ENCODE measurements at places on chromosomes 13 and 19. TPM values are rescaled to one million over a fixed set of nuclear protein-coding genes. Genes with fewer than 3 reads are reported as not detected.

DNA sequence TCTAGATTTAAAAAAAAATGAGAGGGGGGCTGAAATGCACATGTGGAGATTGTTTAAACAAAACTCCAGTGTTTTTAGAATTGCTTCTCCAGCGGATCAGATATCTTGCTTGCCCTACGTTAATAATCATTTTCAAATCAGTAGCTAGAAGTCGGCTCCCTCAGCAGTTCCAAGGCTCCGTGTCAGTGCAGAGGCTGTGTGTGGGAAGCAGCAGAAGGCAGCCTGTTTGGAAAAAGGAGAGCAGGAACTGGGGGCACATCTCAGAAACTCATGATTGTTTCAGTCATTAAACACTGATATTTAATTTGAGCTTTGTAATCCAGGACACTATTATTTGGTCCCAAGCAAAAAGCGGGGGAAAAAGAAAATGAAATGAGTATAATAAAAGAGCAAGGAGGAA, 50.9 kb downstream of the SOX21 start:
- H3K36me3 ChIP-seq = no peaks in the 10 kb centered on the region
- DNase-seq = no peak
- no peak overlapping the region for H3K4me3 ChIP-seq
- no peak overlapping the region for H3K27ac ChIP-seq
- no peaks in the 10 kb centered on the region for H3K4me1 ChIP-seq
- H3K27me3 ChIP-seq = peaks cover 51% of the 10 kb centered on the region

- H3K4me3 ChIP-seq = no peak overlapping the region
- no peaks in the 10 kb centered on the region for H3K27me3 ChIP-seq
- H3K36me3 ChIP-seq = peaks cover 7% of the 10 kb centered on the region
- no peak overlapping the region for H3K27ac ChIP-seq
Observed at GRCh38 chr13:39552246-39552645, 50.7 kb downstream of the LHFPL6 start.

GRCh38 chr19:19588546-19588945, 29.9 kb downstream of the PBX4 start:
- H3K36me3 ChIP-seq = no peaks in the 10 kb centered on the region
- H3K4me3 ChIP-seq = no peak overlapping the region
- H3K27me3 ChIP-seq = no peaks in the 10 kb centered on the region
- peaks cover 7% of the 10 kb centered on the region for H3K4me1 ChIP-seq

DNA sequence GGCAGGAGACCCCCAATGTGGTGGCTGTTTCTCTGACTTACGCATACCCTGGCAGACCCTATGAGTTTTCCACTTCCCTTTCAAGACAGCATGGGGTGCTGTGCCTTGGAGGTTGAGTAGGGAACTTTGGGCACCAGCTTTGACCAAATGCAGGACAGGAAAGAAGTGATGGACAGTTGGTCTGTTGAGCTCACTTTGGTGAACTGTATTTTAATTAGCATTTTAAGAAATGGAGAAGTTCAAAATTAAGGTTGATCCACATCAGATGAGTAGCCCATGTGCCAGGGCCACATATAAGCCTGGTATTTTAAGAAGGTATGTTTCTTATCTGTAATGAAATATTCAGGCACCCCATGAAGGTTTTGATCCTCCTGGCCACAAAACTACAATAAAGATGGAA, 46.1 kb upstream of the RAP2A start:
- peak overlapping the region; percentile 31 for H3K27ac ChIP-seq
- peaks cover 43% of the 10 kb centered on the region for H3K4me1 ChIP-seq
- no peaks in the 10 kb centered on the region for H3K27me3 ChIP-seq
- H3K36me3 ChIP-seq = peaks cover 21% of the 10 kb centered on the region
- no peak for DNase-seq

DNA sequence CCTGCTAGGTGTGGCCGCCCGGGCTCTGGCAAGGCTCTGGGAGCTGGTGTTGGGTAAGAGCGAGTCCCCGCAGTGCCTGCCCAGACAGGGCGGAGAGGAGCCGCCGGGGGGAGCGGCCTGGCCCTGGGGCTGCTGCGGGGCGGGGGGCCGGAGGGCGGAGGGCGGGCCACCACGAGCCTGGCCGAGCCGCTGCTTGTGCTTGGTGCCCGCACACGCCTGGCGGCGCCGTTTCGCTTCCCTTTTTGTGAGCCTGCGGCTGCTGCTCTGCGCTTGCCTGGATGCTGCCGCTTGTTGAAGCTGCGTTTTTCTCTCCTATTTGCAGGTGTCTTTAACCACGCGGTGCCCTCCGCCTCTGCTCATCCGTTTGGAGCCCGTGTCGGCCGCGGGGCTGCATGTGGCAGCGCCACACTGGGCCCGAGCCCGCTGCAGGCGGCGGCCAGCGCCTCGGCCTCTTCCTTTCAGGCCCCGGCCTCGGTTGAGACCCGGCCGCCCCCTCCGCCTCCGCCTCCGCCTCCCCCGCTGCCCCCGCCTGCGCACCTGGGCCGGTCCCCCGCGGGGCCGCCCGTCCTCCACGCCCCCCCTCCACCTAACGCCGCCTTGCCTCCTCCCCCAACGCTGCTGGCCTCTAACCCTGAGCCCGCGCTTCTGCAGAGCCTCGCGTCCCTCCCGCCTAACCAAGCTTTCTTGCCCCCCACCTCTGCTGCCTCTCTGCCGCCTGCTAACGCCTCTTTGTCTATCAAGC, 8.5 kb downstream of the PLEKHJ1 start:
- peaks cover 13% of the 10 kb centered on the region for H3K4me1 ChIP-seq
- H3K27ac ChIP-seq = no peak overlapping the region
- DNase-seq = no peak
- peaks cover 77% of the 10 kb centered on the region for H3K36me3 ChIP-seq

DNA sequence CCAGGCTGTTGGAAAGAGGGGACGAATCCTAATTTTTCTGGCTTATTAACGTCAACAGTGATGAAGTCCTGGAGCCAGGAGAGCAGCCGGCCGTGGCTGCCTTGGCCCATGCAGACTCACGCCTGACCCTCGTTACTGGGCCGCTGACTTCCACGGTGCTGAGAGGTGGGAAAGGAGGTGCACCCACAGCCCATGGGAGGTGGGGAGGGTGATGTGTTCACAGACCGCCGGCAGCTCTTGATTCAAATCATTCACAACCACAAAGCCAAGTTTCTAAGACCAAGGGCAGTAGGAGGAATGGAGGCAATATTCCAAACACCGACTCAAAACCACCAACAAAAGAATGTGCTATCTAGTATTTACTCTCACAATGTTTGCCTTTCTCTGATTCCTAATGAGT, 24.3 kb downstream of the COL4A2 start:
- H3K4me1 ChIP-seq = peaks cover 98% of the 10 kb centered on the region
- H3K36me3 ChIP-seq = peaks cover 4% of the 10 kb centered on the region
- DNase-seq = no peak
- no peak overlapping the region for H3K4me3 ChIP-seq
- no peak overlapping the region for H3K27ac ChIP-seq

DNA sequence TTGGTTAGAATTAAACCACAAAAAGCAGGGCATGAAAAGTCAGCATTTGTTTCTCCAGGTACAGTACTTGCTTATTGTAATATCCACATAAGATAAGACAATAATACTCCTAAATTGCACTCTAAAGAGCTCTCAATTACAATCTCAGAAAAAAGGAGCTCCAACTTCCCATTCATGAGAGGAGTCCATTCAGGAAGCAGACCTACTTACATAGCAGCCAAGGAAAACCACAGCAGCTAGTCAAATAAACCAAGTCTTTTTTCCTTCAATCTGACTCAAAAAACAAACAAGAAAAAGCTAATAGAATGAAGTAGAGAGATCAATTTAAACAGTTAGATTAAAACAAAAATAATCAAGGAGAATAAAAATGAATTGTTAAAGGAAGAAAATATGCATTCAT, 885.2 kb upstream of the SLITRK6 start:
- no peaks in the 10 kb centered on the region for H3K36me3 ChIP-seq
- no peak overlapping the region for H3K27ac ChIP-seq
- H3K4me3 ChIP-seq = no peak overlapping the region
- DNase-seq = no peak
- no peaks in the 10 kb centered on the region for H3K27me3 ChIP-seq

GRCh38 chr13:54185785-54186184, 1157.2 kb downstream of the OLFM4 start:
- DNase-seq = no peak
- H3K4me1 ChIP-seq = no peaks in the 10 kb centered on the region
- H3K27me3 ChIP-seq = no peaks in the 10 kb centered on the region

DNA sequence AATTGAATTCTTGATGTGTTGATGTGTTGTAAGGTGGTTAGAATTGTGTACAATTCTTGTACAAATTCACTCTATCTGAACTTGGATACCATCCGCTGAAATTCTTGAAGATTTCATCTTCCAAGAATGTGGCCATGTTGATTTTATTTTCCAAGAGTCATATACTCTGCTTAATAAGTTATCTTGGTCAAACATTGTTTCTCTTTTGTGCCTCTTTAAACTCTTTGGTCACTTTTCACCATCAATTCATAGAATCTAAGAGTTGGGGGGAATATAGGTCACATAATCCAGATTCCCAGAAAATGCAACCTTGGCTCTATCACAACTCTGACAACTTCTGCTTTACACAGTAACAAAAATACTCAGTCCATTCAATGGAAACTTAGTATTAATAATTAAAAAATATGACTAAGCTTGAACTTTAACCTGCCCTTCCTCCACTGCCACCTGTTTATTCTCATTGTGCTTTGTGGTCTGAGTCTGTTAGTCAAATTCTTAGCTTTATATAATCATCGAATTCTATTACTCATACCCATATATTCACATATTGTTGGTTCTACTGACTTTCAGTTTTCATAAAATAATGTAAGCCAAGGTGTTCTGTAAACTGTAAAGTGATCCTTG, 373.2 kb downstream of the LMO7 start:
- no peaks in the 10 kb centered on the region for H3K27me3 ChIP-seq
- H3K27ac ChIP-seq = no peak overlapping the region
- peaks cover 38% of the 10 kb centered on the region for H3K4me1 ChIP-seq
- DNase-seq = no peak
- H3K36me3 ChIP-seq = no peaks in the 10 kb centered on the region
- H3K4me3 ChIP-seq = no peak overlapping the region

- no peak overlapping the region for H3K4me3 ChIP-seq
- no peak for DNase-seq
- no peaks in the 10 kb centered on the region for H3K36me3 ChIP-seq
- peaks cover 13% of the 10 kb centered on the region for H3K27me3 ChIP-seq
- no peaks in the 10 kb centered on the region for H3K4me1 ChIP-seq
- no peak overlapping the region for H3K27ac ChIP-seq
Observed at GRCh38 chr19:756236-756635, 5.3 kb downstream of the MISP start.

DNA sequence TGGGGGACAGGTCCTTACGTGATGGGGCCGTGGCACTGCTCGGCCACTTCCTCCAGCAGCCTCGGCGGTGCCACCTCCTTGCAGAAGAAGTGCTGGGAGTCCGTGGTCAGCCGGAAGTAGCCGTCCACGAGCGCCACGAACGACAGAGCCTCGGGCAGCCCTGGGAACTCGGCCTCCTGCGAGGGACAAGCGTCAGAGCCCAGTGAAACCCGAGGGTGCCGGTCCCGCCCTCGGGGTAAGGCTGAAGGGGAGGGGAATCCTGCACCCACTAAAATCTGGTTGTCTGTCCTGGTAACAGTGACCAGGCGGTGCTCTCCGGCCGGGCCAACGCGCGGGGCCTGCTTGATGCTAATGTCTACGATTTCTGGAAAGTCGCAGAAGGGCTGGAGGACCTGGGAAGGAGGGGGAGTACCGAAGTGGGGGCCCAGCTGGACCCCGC, 6.4 kb downstream of the JAK3 start:
- DNase-seq = no peak
- peak overlapping the region; percentile 51 for H3K4me3 ChIP-seq

- H3K27ac ChIP-seq = no peak overlapping the region
- H3K36me3 ChIP-seq = peaks cover 25% of the 10 kb centered on the region
- DNase-seq = no peak
- peaks cover 7% of the 10 kb centered on the region for H3K4me1 ChIP-seq
- no peak overlapping the region for H3K4me3 ChIP-seq
Observed at GRCh38 chr13:20514866-20515265, 10.8 kb downstream of the CRYL1 start.

GRCh38 chr19:51111606-51112005, 3.4 kb upstream of the CTU1 start:
- H3K27me3 ChIP-seq = peaks cover 46% of the 10 kb centered on the region
- no peaks in the 10 kb centered on the region for H3K36me3 ChIP-seq
- H3K4me1 ChIP-seq = peaks cover 23% of the 10 kb centered on the region
- H3K27ac ChIP-seq = no peak overlapping the region
- H3K4me3 ChIP-seq = no peak overlapping the region

- no peak for DNase-seq
- H3K4me1 ChIP-seq = peaks cover 25% of the 10 kb centered on the region
- no peak overlapping the region for H3K4me3 ChIP-seq
- H3K27me3 ChIP-seq = no peaks in the 10 kb centered on the region
- peaks cover 8% of the 10 kb centered on the region for H3K36me3 ChIP-seq
Observed at GRCh38 chr19:8245869-8246835, 37.0 kb downstream of the CERS4 start.

DNA sequence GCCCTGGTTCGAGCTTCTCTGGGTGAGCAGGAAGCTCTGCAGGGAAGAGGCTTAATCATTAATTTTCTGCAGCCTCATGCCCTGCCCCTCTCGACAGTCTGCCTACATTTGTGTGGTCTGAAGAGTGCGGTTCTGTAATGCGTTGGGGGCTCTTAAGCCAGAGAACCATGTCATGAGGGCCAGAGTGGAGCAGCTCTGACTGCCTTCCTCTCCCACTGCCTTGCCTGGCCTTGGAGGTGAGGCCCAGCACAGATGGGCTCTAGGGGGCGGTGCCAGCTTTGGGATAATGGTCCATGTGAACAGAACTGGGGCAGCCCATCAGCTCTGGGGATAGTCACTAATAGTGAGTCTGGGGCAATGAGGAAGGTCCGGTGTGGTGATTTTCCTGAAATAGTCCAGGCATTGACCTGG, 5.7 kb downstream of the FGF9 start:
- H3K4me1 ChIP-seq = peaks cover 65% of the 10 kb centered on the region
- peak overlapping the region; percentile 82 for H3K4me3 ChIP-seq
- H3K27ac ChIP-seq = peak overlapping the region; percentile 90
- no peaks in the 10 kb centered on the region for H3K36me3 ChIP-seq
- DNase-seq = no peak

DNA sequence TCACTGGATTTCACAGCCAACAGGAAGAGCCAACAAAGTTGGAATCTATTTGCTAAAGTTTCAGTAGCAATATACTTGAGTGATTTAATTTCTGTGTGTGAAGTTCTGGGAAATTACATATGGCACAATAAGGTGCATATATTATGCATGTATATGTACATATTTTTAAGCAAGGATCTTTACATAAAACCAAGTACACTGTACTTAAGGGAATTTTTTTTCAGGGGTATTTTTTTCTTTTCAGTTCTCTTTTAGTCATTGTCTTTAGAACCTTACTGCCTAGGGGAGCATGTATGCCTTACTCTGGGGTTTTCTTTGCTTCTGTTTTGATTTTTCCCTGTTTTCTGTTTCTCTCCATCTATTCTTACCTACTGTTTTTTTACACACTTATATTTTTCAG, 7.4 kb downstream of the RAP2A start:
- no peak for DNase-seq
- H3K36me3 ChIP-seq = peaks cover 9% of the 10 kb centered on the region
- no peak overlapping the region for H3K4me3 ChIP-seq

The TLE6 gene
- total RNA-seq = 1.3 TPM

The CFAP97D2 gene
- not detected for total RNA-seq

The CYP2A6 gene
- not detected for total RNA-seq

The ALOX5AP gene
- 7.2 TPM for total RNA-seq

The GJB2 gene
- total RNA-seq = not detected

The EFNB2 gene
- 10.1 TPM for total RNA-seq

The LACC1 gene
- 2.3 TPM for total RNA-seq

The OR7A5 gene
- not detected for total RNA-seq

The CYSLTR2 gene
- 7.6 TPM for total RNA-seq

The MBD3L3 gene
- total RNA-seq = not detected

The IZUMO2 gene
- not detected for total RNA-seq
